T1000 (cell line): ENCODE measurements at places on chromosomes 4 and X.

- no peak for DNase-seq
Observed at GRCh38 chr4:167616476-167616875, 382.2 kb upstream of the SPOCK3 start.

DNA sequence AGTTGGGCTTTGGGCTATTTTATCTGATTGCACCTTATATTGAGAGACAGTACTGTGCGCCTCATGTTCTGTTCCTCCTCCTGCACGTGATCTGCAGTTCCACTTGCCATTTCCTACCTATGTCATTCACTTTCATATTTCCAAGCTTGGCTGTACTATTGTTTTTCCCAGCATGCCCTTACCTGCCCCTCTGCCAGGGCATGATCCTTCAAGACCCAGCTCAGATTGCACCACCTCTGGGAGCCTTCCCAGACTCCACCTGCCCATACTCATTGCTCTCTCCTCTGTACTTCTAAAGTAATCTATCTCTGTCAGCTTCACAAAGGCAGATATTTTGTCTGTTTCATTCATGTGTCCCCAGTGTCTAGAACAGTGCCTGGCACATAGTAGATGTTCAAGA lies 11.6 kb downstream of the SLC25A5 start:
- DNase-seq, result no peak

GRCh38 chrX:155682834-155683233 lies 70.1 kb upstream of the TMLHE start:
- no peak for DNase-seq

GRCh38 chr4:168787801-168788595 lies 222.1 kb downstream of the CBR4 start:
- no peak for DNase-seq

DNA sequence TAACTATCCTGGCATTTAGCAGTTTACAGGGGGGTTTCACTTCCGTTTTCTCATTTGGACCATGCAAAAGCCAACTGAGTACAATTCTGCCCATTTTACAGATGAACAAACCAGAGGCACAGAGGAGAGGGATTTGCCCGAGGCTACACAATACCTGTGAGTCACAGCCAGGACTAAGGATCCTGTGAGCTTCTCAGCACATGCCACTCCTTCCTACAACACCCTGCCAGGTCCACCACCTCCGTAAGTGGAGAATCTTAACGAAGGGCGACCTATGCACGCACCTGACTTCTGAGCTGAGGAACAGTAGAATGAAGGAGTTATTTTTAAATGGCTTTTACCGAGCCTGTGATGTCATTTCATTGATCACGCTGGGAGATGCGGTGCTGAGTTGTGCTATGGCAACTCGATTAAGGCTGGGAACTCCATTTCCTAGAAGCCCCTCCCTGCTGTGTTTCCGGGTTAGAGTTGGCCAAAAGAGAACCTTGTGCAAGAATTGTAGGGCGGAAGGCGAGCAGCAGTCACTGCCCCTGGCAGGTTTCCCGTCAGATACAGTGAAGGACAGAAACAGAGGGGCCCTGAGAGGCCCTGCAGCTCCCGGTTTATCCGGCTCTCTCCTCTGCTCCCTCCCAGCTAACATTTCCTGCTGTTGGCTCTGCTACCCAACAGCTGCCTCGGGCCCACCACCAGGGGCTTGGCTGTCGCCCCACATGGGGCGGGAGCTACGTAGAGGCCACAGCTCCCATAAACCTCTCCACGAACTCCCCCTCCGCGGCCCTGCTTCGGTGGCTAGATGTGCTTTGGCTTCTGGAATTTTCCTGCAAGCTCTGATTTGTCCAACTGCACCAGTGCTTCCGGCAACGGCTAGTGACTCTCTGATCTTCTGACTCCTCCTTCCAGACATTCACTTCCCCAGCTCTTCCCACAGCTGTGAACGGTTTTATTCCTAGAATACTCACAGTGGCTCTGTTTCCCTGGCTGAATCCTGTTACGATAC lies 75.1 kb upstream of the USP9X start:
- DNase-seq, result peak; percentile 28

- DNase-seq, result no peak
Observed at GRCh38 chrX:100512471-100512870, 72.3 kb upstream of the TNMD start.

DNA sequence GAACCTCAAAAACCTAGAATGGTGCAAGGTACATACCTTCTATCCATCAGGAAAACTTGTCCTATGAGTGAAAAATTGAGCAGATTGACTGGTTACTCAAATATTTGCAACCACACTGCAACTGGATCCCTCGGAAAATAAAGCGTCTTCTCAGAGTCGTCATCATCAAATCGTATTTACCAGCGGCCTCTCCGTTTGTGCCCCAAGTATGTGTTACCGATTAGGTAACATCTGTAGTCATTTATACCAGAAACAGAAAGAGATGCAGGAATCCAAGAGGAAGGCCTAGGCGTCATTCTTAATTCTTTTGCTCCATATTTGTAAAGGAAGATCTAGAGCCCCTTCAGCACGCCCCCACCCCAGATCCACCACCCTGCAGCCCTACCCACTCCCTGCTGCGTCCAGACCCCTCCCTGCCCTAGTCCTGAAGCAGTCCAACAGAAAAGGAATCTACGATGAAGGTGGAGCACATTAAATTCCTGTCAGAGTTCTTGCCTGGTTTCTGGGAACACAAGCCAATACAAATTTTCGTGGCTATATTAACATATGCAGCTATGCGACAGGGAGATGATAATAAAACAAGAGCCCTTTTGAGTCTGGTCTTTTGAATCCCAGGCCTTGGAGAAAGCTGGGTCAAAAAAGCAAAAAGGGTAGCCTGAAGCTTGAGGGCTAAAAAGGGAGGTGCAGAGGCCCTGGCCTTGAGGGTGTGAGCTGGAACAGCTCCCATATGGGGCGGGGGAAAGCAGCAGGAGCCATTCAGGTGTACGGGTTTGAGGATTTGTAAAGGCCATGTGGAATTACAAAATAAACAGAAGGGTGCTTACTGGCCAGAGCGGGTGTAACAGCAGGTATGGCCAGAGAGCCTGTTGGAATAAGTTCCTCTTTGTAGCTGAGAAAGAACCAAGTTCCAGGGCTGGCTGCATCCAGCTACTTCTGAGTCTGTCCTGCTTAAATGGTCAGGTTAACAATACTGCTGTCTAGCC lies 77.0 kb downstream of the ZNF827 start:
- no peak for DNase-seq

DNA sequence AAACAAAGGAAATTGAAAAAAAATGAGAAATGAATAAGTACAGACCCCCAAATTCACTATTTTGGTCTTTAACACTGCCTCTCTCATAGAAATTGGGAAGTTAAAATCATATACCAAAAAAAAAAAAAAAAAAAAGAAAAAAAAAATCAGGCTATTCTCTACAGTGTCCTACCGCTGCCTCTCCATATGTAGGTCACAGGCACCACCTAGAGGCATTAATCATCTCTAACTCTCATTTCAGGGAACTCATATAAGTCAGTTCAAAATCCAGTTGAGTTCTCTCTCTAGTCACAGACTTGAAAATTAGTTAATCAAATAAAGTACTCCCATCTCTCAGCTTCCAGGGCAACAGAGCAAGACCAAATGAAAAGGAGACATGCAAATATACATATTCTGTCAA lies 47.9 kb downstream of the COX18 start:
- DNase-seq, result no peak

- DNase-seq, result no peak
Observed at GRCh38 chr4:85658766-85659439, 184.0 kb downstream of the ARHGAP24 start.

DNA sequence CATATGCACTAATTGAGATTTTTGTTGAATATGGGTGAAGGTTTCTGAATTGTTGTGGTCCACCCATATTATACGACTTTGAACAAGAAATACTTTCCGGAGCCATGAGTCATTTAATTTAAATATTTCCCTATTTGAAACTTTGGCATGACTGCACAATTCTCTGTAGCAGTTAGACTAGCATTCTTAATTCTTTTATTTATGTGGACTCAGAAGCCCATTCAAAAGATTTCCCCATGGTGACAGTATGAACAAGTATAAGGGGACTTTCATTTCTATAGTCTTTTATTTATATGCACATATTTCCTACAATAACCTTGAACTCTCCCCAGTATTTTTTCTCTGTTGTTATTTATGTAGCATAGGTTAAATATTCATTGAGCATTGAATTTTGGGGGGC lies 72.6 kb downstream of the DTHD1 start:
- no peak for DNase-seq

DNA sequence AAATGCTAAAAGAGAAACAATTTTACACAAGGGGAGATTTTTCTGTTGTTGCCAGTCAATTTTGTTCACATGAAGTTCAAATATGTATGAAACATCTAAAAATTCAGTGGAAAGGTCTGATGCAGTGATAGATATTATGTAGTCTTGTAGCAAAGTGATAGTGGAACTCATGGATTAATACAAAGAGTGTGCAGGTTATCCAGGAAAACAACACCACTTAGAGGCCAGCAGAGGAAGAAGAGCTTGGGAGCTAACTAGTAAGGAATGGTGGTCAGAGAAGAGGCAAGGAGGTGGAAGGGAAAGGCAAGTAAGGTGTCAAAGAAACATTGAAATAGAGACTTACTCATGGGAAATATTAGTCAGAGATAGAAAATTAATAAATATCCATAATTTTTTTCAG lies 395.6 kb downstream of the MAPK10 start:
- no peak for DNase-seq

GRCh38 chr4:28248269-28248668 lies 1387.6 kb downstream of the STIM2 start:
- no peak for DNase-seq

DNA sequence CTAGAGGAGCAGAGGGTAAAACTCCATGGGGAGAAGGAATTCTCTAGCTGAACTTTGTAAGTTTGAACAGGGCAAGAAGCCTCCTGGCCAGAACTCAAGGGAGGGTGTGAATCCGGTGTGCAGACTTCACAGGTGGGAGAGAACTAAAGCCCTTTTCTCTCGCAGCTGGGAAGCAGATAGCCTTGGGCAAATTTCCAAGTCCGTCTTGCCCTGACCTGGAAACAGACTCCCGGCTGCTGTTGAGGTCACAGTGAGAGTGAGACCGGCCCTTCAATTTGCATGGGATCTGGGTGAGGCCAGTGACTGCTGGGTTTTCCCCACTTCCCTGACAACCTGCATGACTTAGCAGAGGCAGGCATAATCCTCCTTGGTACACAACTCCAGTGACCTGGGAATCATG lies 94.5 kb upstream of the ZNF827 start:
- DNase-seq, result no peak

- no peak for DNase-seq
Observed at GRCh38 chrX:101391831-101392230, 1.0 kb downstream of the RPL36A start.

DNA sequence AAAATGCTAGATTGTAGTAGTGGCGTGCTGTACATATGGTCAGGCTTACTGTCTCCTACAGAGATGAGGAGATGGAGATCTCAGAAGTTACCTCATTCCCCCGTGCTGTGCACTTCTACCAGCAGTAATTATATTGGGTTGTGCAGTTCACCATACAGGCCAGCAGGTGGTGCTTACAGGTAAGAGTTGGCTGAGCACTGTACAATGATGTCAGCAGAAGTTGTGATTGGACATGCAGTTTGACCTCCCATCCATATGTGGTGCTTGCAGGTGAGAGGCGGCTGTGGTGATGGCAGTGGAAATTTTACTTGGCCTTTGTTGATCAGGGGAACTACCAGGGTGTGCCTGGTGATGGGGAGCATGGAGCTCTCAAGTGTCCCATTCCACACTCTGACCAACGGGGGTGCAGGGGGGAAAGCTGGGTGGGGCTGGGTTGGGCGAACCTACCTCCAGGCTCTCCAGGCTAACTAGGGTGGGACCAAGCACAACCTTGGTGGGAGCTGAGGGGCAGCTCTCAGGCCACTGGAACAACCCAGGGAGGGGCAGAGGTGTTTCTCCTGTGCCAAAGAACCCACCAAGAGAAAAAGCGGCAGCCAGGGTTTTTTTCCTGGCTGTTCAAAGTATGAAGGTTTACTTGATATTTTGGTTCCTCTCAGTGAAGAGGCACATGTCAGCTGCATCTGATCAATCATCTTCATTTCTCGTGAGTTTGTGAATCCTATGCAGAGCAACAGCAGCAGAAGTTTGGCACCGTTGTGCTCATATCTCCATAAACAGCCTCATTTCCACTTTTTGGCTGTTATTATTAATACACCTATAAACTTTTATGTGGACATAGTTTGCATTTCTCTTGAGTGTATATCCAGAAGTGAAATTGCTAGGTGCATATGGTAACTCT lies 73.8 kb upstream of the FREM3 start:
- DNase-seq, result no peak

DNA sequence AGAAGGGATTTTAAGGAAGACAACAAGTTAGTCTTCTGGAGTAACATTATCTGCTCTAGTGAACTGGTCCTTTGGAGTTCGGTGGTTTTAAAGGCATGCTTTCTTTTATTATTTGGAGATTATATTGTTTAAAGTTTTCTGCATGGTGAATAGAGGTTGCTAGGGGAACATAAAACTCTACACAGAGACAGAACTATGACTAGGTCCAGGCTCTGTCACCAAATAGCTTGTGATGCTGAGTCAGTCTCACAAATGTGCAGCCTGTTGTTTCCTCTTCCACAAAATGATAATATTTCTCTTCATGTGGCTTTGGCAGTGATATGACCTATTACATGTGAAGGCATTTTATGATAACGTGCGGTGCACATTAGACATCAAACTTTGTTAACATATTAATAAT lies 132.6 kb downstream of the PACRGL start:
- DNase-seq, result no peak
